ENCODE measurements at places on chromosomes 11 and 22.

GRCh38 chr11:62588966-62589637, 2.2 kb downstream of the TUT1 start:
- DNase-seq = peak; percentile 23

GRCh38 chr11:15605094-15605493, 490.4 kb downstream of the INSC start:
- DNase-seq = no peak

- peak; percentile 56 for DNase-seq
Measured at GRCh38 chr22:39522567-39523300, 2.4 kb downstream of the ATF4 start.

DNA sequence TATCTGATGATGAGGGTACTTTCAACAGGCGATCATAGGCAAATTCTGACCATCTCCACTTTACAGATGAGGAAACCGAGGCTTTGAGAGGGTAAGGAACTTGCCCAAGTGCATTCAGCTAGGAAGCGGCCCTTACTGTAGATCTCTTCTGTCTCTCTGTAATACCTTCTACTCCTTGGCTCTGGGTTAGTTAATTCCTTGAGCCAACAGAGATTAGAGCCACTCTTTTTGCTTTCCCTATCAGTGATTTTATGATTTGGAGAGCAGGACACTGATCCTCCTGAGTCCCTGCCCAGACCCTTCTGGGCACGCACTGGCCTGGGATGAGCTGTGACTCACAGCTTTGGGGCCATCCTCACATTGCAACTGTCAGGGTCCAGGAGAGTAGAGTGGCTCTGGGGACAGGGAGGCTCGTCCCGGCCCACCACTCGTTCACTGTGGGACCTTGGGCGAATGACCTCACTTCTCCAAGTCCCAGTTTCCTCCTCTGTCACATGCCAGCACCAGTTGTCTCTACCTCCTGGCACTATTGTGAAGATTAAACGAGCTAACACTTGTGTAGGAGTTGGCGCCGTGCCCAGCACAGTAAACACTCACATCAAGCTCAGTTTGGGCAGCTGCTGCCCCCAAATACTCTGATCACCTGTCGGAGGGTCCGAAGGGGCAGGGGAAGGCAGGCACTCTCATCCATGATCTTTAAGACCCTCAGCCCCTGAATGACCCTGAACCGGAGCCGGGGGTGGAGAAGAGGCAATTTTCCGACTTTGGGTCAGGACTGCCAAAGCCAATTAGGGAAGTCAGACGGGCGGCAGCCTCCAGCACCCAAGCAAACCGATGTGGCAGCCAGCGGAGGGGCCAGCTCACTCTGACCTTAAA, 235.0 kb downstream of the MIAT start:
- DNase-seq = peak; percentile 73

DNA sequence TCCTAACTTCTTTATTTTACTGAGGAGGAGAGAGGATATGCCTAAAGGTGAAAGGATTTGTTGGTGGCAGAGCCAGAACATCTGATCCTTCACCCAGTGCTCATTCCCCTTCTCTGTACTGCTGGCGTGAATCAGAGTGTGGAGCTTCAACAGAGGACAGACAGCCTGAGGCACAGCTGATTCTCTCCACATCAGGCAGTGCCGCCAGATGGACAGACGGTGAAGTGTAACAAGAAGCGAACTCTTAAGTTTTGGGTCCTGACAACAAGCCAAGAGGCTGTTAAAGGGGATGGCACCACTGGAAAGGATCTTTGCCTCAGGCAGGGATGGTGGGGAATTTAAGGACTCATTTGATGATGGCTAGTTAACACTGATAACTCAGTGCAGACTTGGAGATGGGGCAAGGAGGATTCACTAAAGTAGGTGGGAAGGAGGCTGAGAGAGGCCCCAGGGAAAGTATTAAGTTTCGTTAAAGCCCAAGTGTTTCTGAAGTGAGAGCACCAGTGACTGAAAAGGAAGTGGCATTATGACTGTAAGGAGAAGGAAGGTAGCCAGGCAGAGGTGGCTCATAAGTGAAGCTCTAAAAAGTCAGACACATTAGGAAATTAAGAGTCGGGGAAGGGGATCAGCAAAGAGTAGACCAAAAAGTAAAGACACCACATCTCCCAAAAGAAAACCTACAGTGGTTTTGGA, 81.3 kb downstream of the CLPB start:
- DNase-seq = peak; percentile 91

GRCh38 chr11:59040607-59041006, 45.5 kb upstream of the GLYATL1B start:
- DNase-seq = no peak
